T follicular helper cell (primary cell): ENCODE measurements at places on chromosomes 12 and 14.

- DNase-seq, result no peak
Measured at GRCh38 chr14:32259368-32260013, 56.4 kb upstream of the RNU6-8 start.

GRCh38 chr12:79424109-79424721 lies 266.5 kb downstream of the PAWR start:
- no peak for DNase-seq

- DNase-seq, result no peak
Measured at GRCh38 chr12:8145754-8146441, 10.9 kb upstream of the ZNF705A start.

DNA sequence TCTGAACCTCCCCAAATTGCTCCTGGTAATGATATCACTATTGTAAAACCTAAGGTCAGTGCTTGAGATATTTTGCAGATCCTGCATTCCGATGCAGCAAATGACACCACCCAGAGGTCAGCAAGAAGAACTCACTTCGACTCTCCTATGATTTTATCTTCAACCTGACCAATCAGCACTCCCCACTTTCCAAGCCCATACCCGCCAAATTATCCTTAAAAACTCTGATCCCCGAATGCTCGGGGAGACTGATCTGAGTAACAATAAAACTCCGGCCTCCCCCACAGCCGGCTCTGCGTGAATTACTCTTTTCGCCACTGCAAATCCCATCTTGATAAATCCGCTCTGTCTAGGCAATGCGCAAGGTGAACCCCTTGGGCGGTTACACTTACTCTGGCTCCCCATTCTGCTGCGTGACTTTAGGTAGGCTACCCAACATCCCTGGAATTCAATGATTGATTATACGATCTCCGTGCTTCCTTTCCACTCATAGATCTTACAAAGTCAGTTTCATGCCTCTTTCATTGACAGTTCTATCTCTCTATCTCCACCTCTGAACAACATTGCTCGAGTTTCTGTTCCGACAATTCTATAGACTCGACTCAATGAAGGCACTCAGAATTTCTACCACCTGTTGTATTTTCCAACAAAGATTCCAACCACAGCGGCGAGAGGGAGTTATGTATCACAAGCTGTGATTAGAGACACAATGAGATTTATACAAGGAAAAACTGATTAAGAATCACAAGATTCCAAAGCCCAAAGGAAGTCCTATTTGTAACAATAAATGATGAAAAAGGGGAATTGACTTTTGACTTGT lies 939 bp downstream of the NPC2 start:
- no peak for DNase-seq

- no peak for DNase-seq
Measured at GRCh38 chr12:46458500-46459102, 86.0 kb upstream of the SLC38A2 start.

- DNase-seq, result no peak
Measured at GRCh38 chr14:18688346-18688745, 87.4 kb downstream of the OR11H12 start.

DNA sequence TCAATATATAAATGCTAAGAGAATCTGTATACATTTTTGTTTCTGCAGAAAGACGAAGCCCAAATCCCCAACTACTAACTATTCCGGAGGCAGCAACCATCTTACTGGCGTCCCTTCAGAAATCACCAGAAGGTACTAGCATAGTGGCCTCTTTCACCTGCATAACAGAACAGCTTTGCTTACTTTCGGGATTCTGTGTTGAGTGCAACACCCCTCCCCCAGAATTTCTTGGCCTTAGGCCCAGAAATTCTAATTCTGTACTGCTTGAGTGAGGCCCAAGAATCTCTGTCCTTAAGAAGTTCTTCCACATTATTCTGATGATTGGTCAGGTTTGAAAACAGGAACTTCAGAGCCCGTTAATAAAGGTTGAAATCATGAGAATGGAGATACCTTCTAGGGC lies 2.9 kb downstream of the SPX start:
- DNase-seq, result no peak

DNA sequence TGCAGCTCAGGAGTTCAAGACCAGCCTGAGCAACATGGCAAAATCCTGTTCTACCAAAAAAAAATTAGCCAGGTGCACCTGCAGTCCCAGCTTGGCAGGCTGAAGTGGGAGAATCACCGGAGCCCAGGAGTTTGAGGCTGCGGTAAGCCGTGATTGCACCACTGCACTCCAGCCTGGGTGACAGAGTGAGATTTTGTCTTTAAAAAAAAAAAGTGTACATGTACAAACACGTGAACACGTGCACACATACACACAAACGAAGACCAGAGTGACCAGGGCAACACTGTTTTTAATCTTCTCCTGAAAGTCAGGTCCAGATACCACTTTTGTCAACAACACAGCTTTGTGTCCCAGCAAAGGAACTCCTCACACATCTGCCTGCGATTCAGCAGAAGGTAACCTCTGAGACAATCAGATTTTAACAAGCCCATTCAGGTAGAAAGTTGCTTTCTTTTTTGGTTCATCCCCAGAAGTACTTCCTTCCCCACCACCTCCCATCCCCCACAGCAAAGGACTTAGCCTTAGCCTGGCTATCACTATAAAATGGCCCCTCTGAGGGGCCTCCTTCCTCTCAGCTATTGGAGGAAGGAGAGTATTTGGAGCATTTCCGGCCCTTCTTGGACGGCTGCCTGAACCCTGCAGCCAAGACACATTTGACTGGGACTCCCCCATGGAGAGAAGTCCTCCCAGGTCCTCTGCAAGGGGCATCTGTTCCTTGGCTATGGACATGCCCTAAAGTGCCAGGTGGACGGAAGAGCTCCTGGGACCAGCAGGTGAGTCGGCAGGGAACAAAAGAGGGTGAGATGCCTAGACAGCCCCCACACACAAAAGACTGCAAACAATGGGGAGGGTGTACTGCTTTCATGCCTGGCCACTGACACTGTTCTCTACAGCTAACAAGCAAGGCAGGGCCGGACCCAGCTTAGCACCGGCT lies 9.8 kb downstream of the CTDSP2 start:
- no peak for DNase-seq

GRCh38 chr12:52032446-52032803 lies 18.8 kb upstream of the NR4A1 start:
- no peak for DNase-seq

DNA sequence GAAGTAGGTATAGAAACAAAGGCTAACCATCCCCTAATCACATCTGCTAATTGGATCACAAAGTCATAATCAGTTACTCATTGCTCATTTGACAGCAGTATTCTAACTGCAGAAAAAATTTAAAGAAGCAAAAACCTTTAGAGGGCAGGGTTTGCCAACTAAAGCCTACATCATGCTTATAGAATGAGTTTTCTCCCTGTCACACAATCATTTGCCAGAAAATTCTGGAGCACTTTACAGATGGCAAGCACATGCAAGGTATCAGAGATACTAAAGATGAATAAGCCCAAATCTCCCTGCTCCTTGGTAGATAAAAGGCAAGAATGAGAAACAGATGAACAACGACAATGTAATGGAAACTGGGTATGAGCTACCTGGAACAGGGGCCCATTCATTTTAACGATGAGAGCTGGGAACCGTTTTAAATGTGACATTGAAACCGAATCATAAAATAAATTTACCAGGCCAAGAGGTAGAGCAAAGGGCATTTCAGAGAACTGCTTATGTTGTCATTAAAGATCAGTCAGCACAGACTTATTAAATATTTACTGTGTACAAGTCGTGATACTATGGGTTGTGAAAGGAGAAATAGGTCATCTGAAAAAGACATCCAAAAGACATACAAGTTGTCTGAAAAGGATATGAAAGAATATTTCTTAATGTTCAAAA lies 211.4 kb upstream of the ABCD2 start:
- DNase-seq, result no peak

DNA sequence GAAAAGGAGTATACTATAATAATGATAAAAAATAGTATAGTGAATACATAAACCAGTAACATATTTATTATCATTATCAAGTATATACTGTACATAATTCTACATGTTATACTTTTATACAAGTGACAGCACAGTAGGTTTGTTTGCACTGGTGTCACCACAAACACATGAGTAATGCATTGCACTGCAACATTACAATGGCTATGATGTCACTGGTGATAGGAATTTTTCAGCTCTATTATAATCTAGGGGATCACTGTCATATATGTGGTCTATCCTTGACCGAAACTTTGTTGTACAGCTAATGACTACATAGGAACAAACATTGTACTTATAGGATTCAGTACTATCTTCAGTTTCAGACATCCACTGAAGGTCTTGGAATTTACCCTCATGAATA lies 165.8 kb upstream of the SYT1 start:
- no peak for DNase-seq
